ENCODE measurements at places on chromosomes 3 and 15. TPM values are rescaled to one million over a fixed set of nuclear protein-coding genes. Genes with fewer than 3 reads are reported as not detected.
A peak's percentile ranks its signal among the peaks of the same experiment; 100 is the strongest.

- H3K27ac ChIP-seq, result no peak overlapping the region
- H3K4me1 ChIP-seq, result no peaks in the 10 kb centered on the region
- H3K4me3 ChIP-seq, result no peak overlapping the region
- no peaks in the 10 kb centered on the region for H3K36me3 ChIP-seq
- H3K27me3 ChIP-seq, result no peaks in the 10 kb centered on the region
Measured at GRCh38 chr3:144652573-144652972, 681.0 kb downstream of the DIPK2A start.

DNA sequence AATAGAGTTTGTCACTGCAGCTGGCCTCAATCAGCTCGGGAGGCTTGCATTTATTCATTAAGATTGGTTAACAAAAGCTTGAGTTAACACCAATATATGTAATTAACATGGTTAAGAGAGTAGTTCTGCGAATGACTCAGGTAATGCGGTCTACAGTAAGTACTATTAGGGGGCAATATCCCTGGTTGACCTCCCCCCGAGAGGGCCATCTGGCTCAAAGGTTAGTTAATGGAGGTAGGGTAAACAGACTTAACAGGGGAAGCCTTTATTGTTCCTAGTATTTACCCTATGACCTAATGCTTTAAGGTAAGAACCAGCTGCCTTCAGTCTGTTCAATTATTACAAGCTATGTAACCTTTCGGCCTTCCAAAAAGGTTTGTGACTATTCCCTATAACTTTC, 403.3 kb upstream of the SGO1 start:
- DNase-seq, result no peak
- no peaks in the 10 kb centered on the region for H3K36me3 ChIP-seq
- no peaks in the 10 kb centered on the region for H3K27me3 ChIP-seq
- no peak overlapping the region for H3K4me3 ChIP-seq

DNA sequence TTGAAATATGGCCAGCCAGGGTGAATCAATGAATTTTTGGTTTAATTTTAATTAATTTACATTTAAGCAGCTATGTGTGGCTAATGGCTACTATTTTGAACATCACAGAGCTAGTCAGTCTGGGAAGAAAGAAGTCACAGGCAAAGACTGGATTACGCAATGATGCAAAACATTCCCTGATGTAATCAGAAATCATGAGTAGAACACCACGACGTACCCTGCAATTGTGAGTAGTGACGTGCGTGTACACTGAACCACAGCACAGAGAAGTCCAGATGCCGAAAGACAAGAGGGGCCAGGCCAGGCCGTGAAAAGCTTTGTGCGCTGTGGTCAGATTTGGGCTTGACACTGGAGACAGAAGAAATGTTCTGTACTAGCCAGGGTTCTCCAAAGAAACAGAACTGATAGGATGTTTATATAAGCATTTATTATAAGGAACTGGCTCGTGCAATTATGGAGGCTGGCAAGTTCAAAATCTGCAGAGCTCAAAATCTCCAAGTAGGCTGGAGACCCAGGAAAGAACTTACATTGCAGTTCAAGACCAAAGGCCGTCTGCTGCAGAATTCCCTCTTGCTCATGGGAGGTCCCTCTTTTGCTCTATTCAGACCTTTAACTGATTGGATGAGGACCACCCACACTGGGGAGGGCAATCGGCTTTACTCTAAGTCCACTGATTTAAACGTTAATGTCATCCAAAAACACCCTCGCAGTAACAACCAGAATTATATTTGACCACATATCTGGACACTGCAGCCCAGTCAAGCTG, 44.6 kb downstream of the SH3BP5 start:
- DNase-seq, result peak; percentile 94
- no peak overlapping the region for H3K4me3 ChIP-seq
- no peaks in the 10 kb centered on the region for H3K27me3 ChIP-seq
- H3K36me3 ChIP-seq, result no peaks in the 10 kb centered on the region
- H3K4me1 ChIP-seq, result peaks cover 6% of the 10 kb centered on the region

The TRIM59 gene
- 65.4 TPM for total RNA-seq

DNA sequence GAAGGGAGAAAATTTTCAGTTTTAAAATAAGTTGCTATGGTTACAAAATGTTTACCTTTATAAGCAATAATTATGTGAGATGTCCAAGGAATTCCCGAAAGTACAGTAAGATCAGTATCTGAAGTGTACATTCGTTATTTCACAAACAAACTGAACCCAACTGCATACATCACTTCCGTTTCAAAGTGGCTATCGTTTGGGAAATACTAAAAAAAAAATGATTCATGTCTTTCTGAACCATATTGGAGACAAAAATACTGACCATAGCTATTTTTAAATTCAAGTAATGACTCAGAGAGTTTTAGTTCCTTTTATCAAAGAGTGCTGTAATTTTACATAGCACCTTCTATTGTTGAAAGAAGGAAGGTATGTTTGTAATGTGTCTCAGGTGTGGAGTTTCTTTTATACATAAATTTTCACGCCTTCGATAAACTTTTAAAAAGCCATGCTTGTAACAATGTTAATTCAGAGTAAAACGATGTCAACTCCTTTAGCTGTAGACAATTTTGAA, 8.0 kb upstream of the ANKRD28 start:
- H3K27me3 ChIP-seq, result no peaks in the 10 kb centered on the region
- H3K27ac ChIP-seq, result no peak overlapping the region
- no peaks in the 10 kb centered on the region for H3K36me3 ChIP-seq
- H3K4me1 ChIP-seq, result peaks cover 2% of the 10 kb centered on the region

- no peaks in the 10 kb centered on the region for H3K4me1 ChIP-seq
- H3K4me3 ChIP-seq, result no peak overlapping the region
- no peak overlapping the region for H3K27ac ChIP-seq
- no peaks in the 10 kb centered on the region for H3K27me3 ChIP-seq
Measured at GRCh38 chr3:182248349-182248880, 536.7 kb downstream of the SOX2 start.

- peaks cover 9% of the 10 kb centered on the region for H3K36me3 ChIP-seq
- no peak overlapping the region for H3K27ac ChIP-seq
- no peaks in the 10 kb centered on the region for H3K27me3 ChIP-seq
- H3K4me3 ChIP-seq, result no peak overlapping the region
Measured at GRCh38 chr15:80105193-80105592, 45.7 kb downstream of the ZFAND6 start.

The TTC21A gene
- 0.56 TPM for total RNA-seq

DNA sequence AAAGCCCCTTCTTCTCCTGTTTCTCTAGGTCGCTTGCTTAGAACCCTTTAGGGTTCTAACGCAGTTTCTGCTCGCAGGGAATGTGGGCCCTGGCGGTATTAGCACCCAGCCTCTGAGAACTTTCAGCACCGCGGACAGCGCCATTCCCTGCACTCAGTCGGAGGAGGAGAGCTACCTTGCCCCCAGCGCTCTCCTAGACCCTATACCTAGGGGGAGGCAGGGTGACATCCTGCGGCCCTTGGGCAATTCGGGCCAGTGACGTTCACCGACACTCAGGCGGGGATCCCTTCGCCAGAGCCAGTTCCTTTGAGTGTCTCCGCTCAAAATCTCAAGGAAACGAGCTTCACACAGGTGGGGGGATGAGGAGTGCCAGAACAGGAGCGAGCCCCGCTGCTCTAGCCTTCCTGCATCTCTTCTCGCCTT, 1.3 kb downstream of the SLC7A14 start:
- no peak overlapping the region for H3K27ac ChIP-seq
- no peaks in the 10 kb centered on the region for H3K4me1 ChIP-seq
- peaks cover 35% of the 10 kb centered on the region for H3K27me3 ChIP-seq
- no peak overlapping the region for H3K4me3 ChIP-seq

DNA sequence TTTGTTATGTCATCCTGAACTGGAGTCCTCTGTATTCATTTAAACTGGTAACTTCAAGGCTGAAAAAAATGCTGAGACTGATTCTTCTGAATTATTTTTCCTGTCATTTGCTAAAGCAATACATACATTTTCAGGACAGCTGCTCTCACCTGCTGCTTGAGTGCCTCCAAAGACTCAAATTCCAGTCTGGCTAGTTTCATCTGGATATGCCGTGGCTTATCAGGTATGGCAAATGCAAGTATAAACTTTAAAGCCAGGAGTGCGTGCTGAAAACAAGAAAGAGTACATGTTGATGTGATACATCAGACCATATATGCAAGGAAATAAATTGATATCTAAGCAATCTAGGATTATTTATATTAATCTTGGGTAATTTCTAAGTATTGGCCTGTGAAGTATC, 146.1 kb downstream of the SNRK start:
- H3K4me1 ChIP-seq, result no peaks in the 10 kb centered on the region
- no peak overlapping the region for H3K27ac ChIP-seq
- no peak overlapping the region for H3K4me3 ChIP-seq
- DNase-seq, result no peak
- H3K36me3 ChIP-seq, result peaks cover 5% of the 10 kb centered on the region

GRCh38 chr15:37137221-37137620, 36.9 kb upstream of the MEIS2 start:
- H3K4me3 ChIP-seq, result no peak overlapping the region
- no peaks in the 10 kb centered on the region for H3K27me3 ChIP-seq
- peak; percentile 28 for DNase-seq
- H3K36me3 ChIP-seq, result no peaks in the 10 kb centered on the region
- H3K27ac ChIP-seq, result no peak overlapping the region
- H3K4me1 ChIP-seq, result peaks cover 1% of the 10 kb centered on the region

DNA sequence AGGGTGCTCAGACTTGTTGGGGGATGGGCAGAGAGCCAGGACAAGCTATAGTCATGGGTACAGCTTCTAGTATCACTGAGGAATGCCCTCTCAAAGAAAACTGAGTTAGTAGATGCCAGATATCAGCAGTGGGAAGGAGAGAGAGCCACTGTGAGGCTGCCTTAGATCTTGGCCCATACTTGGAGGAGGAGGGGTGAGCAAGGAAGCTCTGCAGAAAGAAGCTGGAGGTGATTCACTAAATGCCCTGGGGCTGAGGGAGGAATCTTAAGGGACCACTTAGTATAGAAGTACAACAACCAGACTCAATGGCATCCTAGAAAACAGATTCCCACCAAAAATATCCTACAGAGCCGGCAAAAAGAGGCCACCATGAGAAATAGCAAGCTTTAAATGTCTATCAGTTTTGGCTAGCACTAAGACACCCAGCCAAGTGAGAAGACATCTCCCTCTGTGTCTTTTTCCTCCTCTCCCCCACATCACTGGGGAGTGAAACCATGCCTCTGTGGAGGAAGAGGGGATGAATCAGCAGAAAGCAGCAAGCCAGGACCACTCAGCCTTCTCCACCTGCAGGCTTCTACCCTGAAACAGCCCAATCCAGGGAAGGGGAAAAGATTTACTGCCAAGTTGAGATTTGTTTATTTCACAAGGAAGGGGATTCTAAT, 282.5 kb upstream of the STT3B start:
- H3K4me3 ChIP-seq, result no peak overlapping the region
- H3K27ac ChIP-seq, result no peak overlapping the region
- no peaks in the 10 kb centered on the region for H3K27me3 ChIP-seq
- H3K4me1 ChIP-seq, result no peaks in the 10 kb centered on the region
- DNase-seq, result peak; percentile 6
- no peaks in the 10 kb centered on the region for H3K36me3 ChIP-seq

DNA sequence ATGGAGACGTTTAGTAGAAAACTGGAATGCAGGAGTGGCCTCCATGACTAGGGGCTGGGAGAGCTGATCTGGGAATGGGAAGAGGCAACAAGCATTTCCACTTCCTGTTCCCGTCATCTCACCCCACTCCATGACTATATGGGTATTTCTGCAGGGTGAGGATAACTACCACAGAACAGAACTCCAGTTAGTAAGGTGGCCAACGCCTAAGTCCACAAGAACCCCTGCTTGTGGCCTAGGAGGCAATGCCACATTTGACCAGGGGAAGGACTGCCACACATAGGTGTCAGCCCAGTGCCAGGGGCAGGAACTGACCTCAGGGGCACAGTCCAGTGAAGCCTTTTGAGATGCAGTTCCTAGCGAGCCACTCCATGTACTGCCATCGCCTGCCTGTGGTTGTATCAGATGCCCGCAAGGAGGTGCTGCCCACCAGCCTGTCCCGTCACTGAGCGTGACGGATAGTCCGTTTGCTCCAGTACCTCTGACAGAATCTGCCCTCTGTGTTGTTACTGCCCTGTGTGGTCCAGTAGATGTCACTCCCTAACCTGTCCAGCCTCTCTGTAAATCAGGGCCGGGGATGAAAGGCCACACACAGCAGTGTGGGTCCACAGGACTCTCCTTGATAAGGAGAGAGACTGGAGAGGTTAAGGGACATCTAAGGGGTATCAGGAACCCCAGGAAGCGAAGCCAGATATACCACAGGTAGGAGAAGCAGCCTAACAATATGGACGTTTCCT, 3.5 kb upstream of the MTFMT start:
- H3K27ac ChIP-seq, result no peak overlapping the region
- H3K4me1 ChIP-seq, result peaks cover 2% of the 10 kb centered on the region
- no peaks in the 10 kb centered on the region for H3K27me3 ChIP-seq
- DNase-seq, result peak; percentile 61
- H3K36me3 ChIP-seq, result no peaks in the 10 kb centered on the region

DNA sequence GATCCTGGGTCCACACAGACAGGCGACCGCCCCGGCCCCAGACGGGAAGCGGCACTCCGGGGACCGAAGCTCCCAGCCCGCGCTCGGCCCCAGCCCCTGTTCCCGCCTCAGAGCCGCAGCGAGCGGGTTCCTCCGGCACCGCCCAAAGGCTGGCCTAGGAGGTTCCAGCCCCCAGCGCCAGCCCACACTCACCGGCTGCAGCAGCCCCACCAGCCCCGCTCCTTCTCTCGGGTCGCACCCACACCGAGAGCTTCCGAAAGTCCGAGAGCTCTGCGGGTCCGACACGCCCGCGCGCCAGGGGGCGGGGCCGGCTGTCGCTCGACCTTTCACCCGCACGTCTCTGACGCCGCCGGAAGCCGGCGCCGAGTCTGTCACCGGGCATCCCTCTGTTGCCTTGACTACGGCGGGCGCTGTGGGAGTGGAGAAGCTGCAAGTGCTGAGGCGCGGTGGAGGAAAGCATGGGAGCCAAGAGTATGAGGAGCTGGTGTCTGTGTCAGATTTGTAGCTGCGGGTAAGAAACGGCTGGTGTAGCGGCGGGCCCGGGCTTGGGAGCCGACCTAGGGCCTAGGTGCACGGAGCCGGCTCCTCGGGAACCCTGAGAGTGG, at the start of the genes EFL1 and SAXO2:
TSS of gene EFL1 (minus strand) at position 313 of the 605 bp plus-strand sequence. CDS start 956 bp downstream, outside the sequence.
TSS of gene SAXO2 (plus strand) at position 397 of the 605 bp plus-strand sequence. CDS start at position 459, 62 bp downstream.
- peak; percentile 80 for DNase-seq
- peak within 1 kb of the TSS; percentile 85 for H3K4me3 ChIP-seq

- no peaks in the 10 kb centered on the region for H3K27me3 ChIP-seq
- H3K4me3 ChIP-seq, result no peak overlapping the region
- no peak overlapping the region for H3K27ac ChIP-seq
- DNase-seq, result no peak
- no peaks in the 10 kb centered on the region for H3K36me3 ChIP-seq
Measured at GRCh38 chr15:93482731-93483130, 393.7 kb upstream of the RGMA start.

GRCh38 chr15:83905556-83906273, 251.8 kb downstream of the ADAMTSL3 start:
- no peak overlapping the region for H3K27ac ChIP-seq
- H3K27me3 ChIP-seq, result peaks cover 3% of the 10 kb centered on the region
- no peaks in the 10 kb centered on the region for H3K36me3 ChIP-seq
- H3K4me1 ChIP-seq, result peaks cover 3% of the 10 kb centered on the region

- no peak for DNase-seq
- H3K27ac ChIP-seq, result no peak overlapping the region
- no peaks in the 10 kb centered on the region for H3K4me1 ChIP-seq
- H3K27me3 ChIP-seq, result no peaks in the 10 kb centered on the region
Measured at GRCh38 chr3:108830991-108831614, 8.5 kb downstream of the TRAT1 start.

GRCh38 chr3:27093771-27094170, 275.4 kb downstream of the NEK10 start:
- H3K4me3 ChIP-seq, result no peak overlapping the region
- H3K27ac ChIP-seq, result no peak overlapping the region
- H3K4me1 ChIP-seq, result peaks cover 2% of the 10 kb centered on the region
- DNase-seq, result no peak

The DNAJA4 gene
- 0.18 TPM for total RNA-seq

Data from IMR-90 (cell line).